ENCODE measurements at places on chromosomes 12 and 14. TPM values are rescaled to one million over a fixed set of nuclear protein-coding genes. Genes with fewer than 3 reads are reported as not detected.

The CLEC4C gene
- total RNA-seq = not detected

The KRT78 gene
- total RNA-seq = not detected

The PLCZ1 gene
- total RNA-seq = not detected

The TAC3 gene
- not detected for total RNA-seq

The HOXC11 gene
- not detected for total RNA-seq

The AGAP2 gene
- total RNA-seq = 72.6 TPM

The TRHDE gene
- not detected for total RNA-seq

The DAO gene
- total RNA-seq = not detected

The ARHGAP5 gene
- total RNA-seq = 35.7 TPM

Measured in activated CD4-positive, alpha-beta T cell treated with anti-CD3 and anti-CD28 coated beads, Interleukin-2, amount 10 ng/mL, durations not matched to agents 7 days and 5 days (primary cell).